ENCODE measurements at places on chromosomes 1 and 21.

- DNase-seq = no peak
Measured at GRCh38 chr1:53942127-53942957, 3.2 kb downstream of the IFT25 start.

DNA sequence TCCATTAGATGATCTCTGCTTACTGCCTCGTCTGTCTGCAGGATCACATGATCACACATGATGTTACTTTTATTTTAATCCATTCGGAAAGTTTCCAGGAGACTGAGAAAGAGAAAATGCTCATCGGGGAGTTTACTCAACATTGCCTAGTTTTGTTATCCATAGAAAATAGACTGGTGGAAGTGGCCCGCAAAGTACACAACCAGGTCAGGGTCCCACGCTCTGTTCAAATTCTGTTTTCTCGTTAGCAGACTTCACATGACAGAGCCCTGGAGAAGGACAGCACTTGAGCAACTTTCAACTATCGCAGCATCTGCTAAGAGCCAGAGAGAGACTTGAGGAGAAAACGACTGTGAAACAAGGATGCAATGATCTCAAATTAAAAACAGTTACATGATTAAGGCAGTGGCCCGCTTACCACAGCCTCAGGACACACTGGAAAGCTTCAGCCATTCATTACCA is 44.2 kb downstream of the ADAMTS1 start:
- no peak for DNase-seq

GRCh38 chr1:65814752-65815151 is 22.1 kb downstream of the PDE4B start:
- DNase-seq = no peak

DNA sequence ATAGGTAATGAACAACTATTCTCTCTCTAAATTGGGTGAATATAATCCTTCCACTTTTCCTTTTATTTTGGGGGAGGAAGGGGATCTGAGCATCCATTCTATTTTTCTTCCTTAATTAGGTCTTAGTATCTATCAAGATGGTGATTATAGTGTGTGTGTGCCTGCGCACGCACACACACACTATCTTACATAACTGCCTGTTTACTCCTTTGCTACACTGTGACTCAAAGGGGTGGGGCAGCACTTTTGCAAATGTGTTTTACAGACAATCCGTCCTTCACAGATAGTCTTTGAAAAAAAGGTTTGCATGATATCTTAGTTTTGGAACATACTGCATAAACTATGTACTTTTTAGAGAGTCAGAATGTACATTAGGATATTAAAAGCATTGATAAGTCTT is 191.5 kb downstream of the SDCCAG8 start:
- no peak for DNase-seq

- no peak for DNase-seq
Measured at GRCh38 chr1:8004113-8004802, 21.9 kb downstream of the ERRFI1 start.

DNA sequence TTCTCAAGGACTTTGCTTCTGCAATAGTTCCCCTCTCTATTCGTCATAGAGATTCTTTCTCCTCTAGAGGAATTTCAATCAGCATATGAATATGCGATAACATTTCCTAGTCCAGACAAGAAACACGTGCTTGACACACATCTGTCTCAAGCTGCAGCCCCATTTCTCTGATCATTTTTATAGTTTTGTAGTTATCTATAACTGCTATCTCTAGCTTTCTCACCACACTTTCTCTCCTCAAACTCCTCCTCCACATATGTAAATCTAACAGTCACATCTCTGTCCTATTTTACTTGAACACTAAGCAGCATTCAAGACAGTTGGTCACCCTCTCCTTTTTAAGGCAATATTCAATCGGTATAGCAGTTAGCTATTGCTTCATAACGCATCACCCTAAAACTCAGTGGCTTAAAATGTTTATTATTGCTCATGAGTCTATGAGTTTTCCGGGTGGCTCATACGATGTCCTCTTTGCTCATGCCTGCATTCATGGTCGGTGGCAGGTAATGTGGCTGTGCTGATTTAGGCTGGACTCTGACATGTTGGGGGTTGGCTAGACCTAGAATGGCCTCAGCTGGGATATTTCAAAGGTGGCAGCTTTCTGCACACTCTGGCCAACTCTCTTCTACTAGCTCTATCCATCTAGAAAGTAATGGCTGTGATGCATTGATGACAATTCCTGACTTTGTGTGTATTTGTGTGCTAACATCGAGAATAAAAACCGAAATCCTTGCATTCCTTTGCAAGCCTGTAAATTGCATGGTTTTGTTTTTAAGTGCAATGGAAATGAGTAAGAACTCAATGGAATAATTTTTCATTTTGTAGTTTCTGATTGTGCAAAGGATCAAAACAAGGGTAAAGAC is 20.6 kb downstream of the ATP6V1G3 start:
- no peak for DNase-seq

- DNase-seq = no peak
Measured at GRCh38 chr1:156102633-156103511, 11.6 kb upstream of the LMNA start.

GRCh38 chr1:117335376-117336086 is 31.7 kb upstream of the MAN1A2 start:
- no peak for DNase-seq

DNA sequence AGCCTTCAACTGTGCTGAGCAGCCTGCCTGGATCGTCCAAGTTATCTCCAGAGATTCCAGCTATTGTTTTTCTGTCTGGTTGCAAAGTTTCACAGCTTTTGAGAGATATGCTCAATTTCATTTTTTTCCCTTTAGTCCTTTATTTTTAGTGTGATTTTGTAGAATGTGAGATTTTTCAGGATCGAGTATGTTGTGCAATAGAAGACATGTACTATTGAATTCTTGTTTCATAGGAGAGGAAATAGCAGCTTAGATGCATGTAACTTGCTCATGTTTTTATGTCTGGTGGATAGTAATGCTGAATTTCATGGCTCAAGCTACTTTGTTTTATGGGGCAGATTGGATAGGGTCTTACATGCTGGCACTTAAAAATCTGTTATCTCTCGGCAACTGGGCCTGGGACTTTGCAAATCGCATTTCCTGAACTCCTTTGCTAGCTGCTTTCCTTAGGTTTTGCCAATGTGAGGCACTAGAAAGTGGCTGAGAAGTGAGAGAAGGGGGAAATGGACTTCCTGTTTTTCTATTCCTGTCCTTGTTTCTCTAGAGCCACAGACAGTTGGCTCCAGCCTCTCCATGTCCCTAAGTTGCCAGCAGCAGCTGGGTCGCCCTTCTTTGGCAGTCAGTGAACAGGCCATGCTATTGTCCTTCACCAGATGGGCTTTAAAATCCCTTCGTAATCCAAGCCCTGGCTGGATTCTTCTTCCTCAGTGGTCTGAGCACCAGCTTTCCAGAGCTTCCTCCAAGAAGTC is 101.4 kb upstream of the PDE4B start:
- DNase-seq = no peak

GRCh38 chr1:41492341-41492848 is 7.9 kb upstream of the EDN2 start:
- no peak for DNase-seq

GRCh38 chr1:182304218-182304617 is 87.4 kb downstream of the GLUL start:
- no peak for DNase-seq

GRCh38 chr1:76501586-76502219 is 365.6 kb upstream of the ST6GALNAC5 start:
- DNase-seq = no peak

DNA sequence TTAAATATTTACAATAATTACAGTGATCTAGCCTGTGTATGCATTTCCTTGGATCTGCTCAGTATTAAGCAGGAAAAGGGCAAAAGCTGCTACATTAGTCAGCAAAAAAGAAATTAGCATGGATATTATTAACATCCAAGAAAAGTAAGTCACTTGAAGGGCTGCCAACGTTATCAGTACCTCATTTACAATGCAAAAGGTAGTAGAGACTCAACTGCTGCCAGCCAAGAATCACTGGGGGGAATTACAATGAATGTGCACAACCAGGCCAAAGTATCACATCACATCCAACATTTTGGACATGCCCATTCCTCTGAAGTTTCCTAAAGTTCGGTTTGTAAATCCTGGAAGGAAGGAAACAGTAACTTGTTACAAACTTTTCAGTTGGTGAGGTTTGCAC is 1.9 kb downstream of the CNN3 start:
- no peak for DNase-seq

DNA sequence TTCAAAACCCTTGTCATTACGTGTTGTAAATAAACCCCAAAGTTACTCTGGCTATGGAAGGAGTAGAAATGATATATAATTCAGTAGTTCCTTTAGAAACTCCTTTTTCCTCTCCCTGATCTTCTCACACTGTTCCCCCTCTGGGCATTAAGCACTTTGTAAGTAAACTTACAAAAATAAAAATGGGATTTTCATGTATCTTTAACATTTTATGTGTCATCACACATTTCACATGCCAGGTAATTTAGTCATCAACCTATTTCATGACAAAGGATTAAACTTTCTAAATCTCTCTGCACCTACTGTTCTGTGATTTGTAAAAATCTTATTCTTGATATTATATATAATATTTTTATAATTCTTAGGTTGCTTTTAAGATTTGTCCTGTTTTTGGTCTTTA is 176.9 kb downstream of the NEK7 start:
- DNase-seq = no peak

GRCh38 chr1:72643142-72643541 is 360.8 kb upstream of the NEGR1 start:
- DNase-seq = no peak

GRCh38 chr1:96538111-96538641 is 183.4 kb upstream of the PTBP2 start:
- DNase-seq = no peak

GRCh38 chr21:35197992-35198431 is 148.9 kb upstream of the RUNX1 start:
- no peak for DNase-seq

DNA sequence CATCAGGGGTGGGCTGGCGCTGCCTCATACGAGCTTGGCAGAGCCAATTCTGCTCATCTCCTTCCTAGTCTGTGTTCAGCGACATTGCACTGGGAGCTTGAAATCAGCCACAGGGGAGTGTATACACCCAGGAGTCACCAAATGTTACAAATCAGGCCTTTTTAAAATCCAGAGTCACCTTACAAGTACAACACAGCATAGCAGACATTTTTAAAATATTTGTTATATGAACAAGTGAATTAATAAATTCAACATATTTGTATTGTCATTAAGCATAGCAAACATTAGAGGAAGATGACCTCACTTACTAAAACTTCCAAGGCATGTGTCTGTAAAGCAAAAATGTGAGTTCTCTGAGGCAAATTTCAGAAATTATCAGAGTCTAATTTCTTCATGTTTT is 210.0 kb downstream of the HLX start:
- no peak for DNase-seq

DNA sequence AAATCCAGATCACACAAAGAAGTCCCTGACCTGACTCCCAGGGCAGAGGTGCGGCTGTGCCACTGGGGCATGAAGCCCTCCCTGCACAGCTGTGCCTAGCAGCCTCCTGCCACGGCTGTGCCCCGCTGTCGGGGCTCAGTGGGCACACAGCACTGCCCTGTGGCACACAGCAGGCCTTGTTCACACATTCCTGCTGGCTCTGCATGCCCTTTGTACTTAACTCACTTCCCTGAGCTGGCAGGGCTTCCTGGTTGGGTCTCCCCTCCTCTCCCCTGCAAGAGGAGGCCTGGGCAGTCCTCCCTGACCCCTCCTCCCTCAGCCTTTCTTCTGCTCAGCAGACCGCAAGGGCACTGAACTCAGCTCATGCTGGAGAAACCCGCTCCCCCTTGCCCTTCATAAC is 14.8 kb downstream of the LHX4 start:
- DNase-seq = no peak

- DNase-seq = no peak
Measured at GRCh38 chr1:155127105-155127966, at the start of gene EFNA1. EFNA1 (plus strand) TSS chr1:155127876; CDS start chr1:155127978, 102 bp downstream.

- DNase-seq = no peak
Measured at GRCh38 chr1:204879351-204879750, 8.7 kb downstream of the NFASC start.

DNA sequence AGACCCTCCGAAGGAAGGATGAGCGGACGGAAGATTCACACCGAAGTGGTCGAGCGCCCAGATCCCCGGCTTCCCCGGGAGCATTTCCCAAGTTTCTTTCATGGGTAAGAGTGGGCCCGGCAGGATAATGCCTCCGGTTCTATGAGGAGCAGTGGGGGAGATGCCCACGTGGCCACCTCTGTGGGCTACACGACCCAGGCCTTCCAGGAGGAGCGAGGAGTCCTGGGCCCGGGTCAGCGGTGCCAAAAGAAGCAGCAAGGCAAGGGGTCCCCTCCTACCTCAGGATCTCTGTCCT is 7.9 kb upstream of the NBPF11 start:
- no peak for DNase-seq

DNA sequence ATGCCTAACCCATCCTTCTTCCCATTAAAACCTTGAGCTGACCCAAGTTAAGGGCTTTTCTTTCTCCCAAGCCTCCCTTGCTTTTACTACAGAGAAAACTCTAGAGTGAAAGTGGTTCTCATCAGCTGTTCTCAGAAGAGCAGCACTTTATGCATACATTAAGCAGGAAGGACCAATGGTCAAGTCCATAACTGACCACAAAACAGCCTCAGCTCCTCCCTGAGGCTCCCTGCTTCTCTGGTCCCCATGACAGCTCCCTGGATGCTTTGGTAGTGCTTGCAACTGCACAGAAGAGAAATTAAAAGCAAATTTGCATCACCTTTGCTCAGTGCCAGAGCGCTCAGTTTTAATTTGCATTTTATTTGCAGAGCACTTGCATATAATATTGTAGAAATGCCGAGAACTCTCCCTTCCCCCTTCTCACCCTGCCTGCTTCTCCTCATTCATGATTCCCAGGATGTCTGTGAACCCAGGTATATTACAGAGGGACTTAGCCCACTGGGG is 56.1 kb downstream of the LMX1A start:
- DNase-seq = no peak

- DNase-seq = no peak
Measured at GRCh38 chr21:23401278-23401677, 2206.0 kb downstream of the MRPL39 start.

DNA sequence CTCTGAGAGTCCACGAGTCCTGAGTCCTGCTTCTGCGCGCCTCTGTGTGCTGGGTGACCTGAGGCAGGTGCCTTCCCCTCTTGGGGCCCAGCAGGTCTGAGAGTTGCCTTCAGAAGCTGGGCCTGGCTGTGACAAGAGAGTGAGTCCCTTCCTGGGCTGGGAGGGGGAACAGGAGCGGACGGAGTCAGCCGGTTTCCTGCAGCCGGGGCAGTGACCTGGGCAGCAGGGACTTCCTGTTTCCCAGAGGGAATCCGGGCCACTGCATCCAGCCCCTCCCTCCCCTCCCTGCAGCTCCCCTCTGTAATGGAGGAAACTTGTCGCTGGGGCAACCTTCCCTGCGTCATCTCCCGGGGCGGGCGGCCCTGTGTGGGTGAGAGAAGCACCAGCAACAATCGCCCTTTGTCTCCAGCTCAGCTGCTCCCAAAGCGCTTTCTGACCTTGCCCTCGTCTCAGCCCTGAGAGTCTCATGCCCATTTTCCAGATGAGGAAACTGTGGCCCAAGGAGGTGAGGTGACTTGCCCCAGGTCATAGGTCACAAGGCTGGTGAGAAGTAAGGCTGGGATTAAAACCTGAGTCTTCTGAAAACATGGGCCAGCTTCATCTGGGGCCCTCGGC is 61.1 kb downstream of the SDC3 start:
- DNase-seq = no peak

GRCh38 chr1:37989361-37989930 is 376 bp downstream of the SF3A3 start:
- DNase-seq = no peak

GRCh38 chr1:81252471-81253151 is 548.1 kb upstream of the ADGRL2 start:
- no peak for DNase-seq

Measured in thoracic aorta (tissue), 2 donors.